ENCODE measurements at places on chromosomes 7 and 10.

DNA sequence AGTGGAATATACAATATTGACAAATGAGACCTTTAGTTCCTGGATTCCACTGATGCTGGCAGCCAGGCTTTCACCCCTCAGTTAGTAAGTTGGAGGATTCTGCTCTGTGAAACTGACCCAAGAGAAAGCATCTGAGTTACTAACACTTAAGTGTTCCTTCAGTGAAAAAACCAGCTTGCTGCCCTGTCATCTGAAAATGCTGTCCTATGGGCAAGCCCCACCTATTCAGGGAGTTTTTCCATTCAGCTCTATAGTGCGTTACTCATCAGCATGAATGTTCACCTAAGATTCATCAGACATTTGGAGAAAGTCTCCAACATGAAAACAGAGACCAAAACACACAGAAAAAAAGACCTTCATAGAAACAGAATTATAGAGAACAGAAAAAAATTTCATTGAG lies 37.9 kb downstream of the PRPF18 start:
- DNase-seq: no peak

- no peak for DNase-seq
Measured at GRCh38 chr7:226281-226895, 34.0 kb downstream of the FAM20C start.

DNA sequence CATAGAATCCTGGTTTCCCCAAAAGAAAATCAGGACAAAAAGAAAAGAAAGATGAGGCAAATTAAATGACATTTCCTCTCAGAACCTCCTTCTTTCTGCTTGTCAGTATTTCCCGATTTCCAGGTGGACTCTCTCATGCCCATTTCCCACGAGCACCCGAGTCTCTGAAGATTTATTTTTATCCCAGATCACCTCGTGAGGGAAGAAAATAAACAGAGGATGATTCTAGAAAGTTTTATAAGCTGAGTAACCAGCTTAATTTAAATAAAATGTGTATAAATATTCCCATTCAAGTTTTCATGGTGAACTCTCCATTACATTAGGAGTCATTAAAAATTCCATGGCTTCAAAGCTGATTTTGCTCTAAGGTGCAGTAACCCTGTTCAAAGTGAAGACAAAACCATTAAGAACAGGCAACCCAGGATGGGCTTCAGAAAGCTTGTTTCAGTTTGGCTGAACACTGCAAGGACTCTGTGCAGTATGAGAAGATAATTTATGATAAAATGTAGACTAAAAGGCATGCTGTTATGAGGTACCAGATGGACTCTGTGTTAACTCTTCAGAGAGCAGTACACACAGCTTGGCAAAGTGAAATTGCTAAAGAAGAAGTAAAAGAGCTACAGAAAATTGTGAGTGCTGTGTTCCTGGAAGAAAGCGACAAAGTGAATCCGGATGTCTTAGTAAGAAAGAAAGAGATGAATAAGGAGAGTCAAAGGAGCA lies 521.3 kb upstream of the LRRN3 start:
- DNase-seq: no peak

DNA sequence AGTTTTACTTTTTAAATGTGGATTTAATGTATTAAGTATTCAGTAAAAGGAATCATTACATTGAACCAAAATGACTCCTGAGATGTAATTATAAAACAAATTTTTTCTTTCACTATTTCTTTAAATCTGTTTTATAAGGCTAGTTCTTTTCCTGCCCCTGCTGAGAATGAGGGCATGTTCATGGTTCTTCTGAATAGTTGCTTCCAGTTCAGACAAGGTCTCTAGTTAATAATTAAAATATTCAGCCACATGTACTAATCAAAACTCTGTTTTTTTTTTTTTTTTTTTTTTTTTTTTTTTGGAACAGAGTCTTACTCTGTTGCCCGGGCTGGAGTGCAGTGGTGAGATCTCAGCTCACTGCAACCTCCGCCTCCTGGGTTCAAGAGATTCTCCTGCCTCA lies 321.2 kb downstream of the DNAJB9 start:
- DNase-seq: no peak

GRCh38 chr7:110010359-110010758 lies 1080.6 kb upstream of the LRRN3 start:
- no peak for DNase-seq

DNA sequence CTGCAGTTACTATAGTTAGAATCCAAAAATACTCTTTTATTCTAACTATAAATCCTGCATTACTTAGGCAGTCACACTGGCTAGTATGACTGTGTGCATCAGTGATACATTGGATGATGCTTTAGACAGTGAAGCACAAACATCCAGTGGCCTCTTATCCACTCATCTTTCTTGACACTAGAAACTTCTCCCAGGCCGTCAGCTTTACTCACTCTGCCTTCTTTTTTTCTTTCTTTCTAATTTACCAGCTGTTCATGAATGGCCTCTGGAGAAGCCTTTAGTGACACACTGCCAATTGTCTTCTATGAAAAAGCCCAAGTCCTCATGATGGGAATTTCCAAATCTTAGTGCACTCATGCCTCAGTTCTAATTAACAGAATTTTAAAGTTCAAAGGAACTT lies 26.2 kb upstream of the C10orf90 start:
- no peak for DNase-seq

DNA sequence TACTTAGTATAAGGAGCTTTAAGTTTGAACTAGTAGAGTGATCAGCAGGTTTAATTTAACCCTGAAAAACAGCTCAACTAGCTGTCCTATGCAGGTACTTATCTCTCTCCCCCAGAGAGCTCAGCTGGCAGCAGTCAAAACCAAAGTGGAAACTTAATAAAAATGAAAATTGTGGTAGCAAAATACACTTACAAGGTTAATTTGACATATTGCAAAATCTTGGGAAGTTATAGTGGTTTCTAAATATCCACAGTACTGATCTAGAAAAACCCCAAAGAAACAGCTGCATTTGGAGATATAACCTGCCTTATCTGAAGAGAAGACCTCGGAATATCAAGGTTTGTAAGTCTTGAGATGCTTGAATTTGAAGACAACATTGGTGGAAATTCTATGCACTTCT lies 269.2 kb downstream of the RNLS start:
- DNase-seq: no peak

DNA sequence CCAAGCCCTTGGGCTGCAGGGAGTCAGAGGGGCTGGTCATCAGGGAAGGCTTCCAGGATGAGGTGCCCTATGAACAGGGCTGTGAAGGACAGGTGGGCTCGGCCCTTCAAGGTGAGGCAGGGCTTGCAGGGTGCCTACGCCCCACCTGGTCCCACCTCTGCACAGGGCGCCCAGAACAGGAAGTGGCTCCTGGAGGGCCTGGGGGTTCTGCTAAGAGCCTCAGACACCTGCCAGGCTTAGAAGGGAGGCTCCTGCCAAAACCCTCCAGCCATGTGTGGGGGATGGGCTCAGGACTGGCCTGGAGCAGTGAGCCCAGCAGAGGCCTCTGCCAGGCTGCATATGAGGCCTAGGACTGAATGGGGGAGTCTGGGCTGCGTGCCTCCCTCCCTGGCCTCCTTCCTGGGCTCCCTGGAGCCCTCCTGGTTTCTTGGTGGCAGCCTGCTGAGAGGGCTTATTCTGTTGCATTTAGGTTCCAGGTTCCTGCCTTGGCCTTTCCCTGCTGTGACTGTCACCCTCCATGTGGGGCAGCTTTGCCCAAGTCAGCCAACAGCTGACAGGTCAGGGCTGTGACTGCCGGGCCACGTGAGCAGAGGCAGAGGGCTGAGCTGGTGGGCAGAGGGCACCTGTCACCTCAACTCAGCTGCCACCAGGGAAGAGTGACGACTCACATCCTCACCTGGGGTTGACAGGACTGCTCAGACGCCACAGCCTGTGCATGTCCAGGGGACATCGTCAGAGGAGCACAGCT lies 45.2 kb upstream of the MSMB start:
- DNase-seq: no peak

DNA sequence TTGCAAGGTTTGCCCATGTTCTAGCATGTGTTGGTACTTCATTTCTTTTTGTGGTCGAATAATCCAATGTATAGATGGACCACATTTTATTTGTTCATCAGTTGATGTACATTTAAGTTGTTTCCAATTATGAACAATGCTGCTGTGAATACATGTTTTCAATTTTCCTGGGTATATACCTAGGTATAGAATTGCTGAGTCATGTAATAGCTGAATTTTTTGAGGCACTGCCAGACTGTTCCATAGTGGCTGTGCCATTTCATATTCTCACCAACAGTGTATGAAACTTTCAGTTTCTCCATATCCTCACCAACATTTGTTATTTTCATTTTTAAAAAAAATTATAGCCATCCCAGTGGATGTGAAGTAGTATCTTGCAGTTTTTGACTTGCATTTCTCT lies 90.5 kb downstream of the EZH2 start:
- DNase-seq: no peak

DNA sequence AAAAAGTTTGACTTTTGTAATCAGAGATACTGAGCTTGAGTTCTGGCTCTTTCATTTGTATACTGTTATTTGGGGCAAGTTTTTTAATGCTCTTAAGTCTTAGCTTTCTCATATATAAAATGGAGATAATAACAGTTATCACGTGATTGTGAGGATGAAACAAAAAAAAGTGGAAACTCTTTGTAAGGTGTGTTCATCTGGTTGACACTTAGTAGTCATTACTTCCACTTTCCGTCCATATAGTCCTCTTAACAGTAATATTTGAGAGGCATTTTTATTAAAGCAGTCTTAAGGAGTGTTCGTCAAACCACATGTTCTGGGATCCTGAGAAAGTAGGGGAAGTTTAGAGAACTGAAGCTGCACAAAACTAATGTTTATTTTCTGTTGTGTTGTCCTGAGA lies 65.6 kb downstream of the PTEN start:
- no peak for DNase-seq

GRCh38 chr10:97713339-97713825 lies at the start of gene MARVELD1:
MARVELD1 (plus strand) TSS chr10:97713730; CDS start chr10:97713877, 147 bp downstream.
- no peak for DNase-seq

GRCh38 chr7:82305347-82306005 lies 138.1 kb downstream of the CACNA2D1 start:
- no peak for DNase-seq

DNA sequence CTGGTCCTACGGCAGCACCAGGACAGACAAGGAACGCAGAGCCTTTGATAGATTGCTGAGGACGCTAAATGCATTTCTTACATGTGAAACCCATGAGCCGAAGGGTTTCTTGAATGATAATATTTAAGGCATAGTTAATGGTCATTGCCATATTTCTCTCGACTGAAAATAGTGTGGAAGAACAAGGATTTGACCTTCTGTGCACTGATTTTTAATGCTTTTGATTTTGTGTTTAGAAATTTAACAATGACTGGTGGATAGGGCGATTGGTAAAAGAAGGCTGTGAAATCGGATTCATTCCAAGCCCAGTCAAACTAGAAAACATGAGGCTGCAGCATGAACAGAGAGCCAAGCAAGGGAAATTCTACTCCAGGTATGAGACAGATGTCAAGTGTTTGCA lies 150.8 kb downstream of the NSUN6 start:
- DNase-seq: no peak

GRCh38 chr10:966466-967235 lies 21.6 kb upstream of the GTPBP4 start:
- DNase-seq: no peak

DNA sequence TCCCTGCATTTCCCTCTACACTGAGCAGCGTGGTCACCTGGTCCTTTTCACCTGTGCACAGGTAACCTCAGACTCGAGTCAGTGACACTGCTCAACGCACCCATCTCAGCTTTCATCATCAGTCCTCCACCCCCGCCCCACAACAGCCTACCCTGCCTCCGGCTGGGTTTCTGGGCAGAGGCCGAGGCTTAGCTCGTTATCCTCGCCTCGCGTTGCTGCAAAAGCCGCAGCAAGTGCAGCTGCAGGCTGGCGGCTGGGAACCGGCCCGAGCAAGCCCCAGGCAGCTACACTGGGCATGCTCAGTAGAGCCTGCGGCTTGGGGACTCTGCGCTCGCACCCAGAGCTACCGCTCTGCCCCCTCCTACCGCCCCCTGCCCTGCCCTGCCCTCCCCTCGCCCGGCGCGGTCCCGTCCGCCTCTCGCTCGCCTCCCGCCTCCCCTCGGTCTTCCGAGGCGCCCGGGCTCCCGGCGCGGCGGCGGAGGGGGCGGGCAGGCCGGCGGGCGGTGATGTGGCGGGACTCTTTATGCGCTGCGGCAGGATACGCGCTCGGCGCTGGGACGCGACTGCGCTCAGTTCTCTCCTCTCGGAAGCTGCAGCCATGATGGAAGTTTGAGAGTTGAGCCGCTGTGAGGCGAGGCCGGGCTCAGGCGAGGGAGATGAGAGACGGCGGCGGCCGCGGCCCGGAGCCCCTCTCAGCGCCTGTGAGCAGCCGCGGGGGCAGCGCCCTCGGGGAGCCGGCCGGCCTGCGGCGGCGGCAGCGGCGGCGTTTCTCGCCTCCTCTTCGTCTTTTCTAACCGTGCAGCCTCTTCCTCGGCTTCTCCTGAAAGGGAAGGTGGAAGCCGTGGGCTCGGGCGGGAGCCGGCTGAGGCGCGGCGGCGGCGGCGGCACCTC lies at the start of the genes KLLN and PTEN:
Gene KLLN, minus strand, starts transcription at position 481 of the 891 bp plus-strand sequence. CDS start 1,046 bp downstream, outside the sequence.
Gene PTEN, plus strand, starts transcription at position 573 of the 891 bp plus-strand sequence. CDS start 845 bp downstream, outside the sequence.
- peak; percentile 70 for DNase-seq

DNA sequence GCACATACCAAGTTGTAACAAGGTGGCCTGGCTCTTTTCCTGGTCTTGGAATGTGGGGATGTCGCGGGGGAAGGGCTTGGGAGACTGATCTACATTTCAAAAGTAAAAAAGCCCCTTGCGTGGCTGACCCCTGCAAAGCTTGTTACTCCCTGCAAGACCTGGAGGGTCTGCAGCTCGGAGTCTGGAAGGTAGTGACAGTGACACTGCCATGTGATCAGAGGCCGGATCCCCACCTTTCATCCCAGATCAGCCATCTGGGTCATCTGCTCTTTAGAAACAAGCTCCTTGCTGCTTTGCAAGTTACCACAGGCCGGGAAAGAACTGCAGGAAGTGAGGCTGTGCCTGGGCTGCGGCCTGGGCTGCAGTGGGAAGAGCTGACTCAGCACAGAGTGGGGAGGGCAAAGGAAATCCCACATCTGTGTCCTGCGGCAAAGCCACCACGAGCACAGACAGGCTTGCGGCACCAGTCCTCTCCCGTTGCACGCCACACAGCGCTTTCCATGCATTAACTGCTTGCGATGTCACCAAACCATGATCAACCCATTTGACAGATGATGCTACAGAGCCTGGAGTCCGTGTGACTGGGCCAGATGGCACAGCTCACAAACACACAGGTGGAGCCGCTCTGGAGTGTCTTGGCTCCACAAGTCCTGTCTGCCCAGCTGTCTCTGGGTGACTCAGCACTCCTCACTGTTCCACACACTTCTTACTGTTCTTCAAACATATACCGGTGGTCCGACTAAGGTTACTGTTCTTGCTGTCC lies 97.7 kb downstream of the SH3PXD2A start:
- no peak for DNase-seq

DNA sequence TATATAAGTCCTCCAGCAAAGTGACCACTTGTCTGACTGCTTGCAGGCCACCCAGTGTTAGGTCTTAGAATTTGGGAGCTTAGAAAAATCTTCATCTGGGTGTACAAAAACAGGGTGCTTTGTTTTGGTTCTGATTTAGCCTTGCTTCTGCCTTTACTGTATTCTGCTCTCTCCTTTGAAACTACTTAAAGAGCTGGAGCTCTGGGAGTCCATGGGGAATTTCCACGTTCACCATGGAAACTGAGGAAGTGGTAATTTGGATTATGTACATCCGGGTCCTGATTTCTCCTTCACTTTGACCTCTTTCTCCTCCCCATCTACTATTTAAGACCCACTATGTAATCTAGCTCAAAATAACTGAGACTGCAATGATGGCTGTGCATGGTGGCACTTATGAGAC lies 103.0 kb downstream of the JAZF1 start:
- DNase-seq: no peak

Measured in activated naive CD4-positive, alpha-beta T cell (primary cell).